ENCODE measurements at places on chromosomes 5 and 9. TPM values are rescaled to one million over a fixed set of nuclear protein-coding genes. Genes with fewer than 3 reads are reported as not detected.

DNA sequence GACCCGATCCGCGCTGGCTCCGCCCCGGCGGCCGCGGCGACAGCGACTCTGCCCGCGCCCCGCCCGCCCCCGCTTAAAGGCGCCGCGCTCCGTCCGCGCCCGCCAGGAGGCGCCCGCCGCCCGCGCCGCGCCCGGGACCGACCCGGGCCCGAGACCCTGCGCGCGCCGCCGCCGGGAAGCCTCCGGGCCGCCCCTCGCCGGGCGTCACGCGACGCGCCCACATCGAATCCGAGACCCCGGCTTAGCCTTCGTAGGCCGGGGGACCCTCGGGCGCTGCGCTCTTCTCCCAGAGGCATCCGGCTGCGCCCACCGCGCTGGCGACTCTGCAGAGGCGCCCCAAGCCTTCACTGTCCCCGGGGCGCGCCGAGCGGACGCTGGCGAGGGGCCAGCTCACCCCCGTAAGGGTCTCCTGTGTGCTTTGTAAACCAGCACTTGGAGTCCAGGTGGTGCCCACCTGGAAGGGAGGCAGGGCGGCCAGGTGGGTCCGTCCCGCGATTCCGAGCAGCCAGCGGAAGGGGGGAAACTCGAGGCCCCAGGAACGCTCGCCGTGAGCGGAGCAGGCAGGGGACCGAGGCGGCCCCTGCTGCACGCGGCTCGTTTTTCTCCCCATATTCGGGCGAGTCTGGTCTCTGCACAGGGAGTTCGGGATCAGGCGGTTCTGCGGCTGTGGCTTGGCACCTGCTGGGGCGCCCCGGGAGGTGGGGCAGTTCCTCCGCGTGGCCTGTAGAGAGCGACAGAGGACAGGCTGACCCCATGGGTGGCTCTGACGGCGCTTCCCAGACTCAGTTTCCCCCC is 423 bp upstream of the ABCA2 start:
- peak; percentile 84 for DNase-seq

The AK3 gene
- 14.2 TPM for total RNA-seq

The PCSK5 gene
- 9.4 TPM for total RNA-seq

DNA sequence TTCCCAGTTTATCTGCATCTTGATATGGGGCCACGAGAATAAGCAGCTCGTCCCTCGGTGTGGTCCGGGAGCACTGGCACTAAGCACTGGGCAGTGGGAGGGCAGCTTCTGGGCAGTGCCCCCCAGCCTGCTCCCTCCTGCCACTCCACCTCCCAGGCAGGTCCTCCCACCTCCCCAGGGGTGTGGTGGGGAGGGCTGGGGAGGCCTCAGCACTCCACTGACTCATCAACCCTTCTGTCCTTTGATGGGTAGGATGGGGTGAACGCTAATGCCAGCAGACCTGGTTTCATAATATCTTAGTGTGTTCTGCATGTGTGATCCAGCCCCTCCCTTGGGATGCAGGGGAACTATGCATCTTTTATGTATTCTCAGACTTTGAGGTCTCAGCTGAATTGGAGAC is 62.2 kb upstream of the GNE start:
- no peak for DNase-seq

- DNase-seq, result no peak
Measured at GRCh38 chr5:174444479-174445188, 279.7 kb upstream of the MSX2 start.

DNA sequence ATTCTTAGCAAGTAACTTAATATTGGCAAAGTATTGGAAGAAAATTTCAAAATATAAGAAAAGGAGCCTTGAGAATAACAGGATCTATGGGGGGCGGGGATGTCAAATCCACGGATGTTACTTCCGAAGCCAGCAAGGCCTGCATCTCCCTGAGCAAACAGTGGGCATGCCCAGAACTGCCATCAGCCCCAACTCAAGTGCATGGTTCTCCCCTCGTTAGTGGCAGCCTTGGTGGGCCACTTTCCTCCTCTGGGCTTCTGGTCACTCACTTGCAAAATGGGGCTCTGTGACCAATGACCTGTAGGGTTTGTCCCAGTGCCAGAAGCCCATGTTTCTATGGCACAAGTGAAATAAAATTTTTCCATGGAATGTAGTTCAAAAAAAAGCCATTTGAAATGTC is 27.2 kb upstream of the MED10 start:
- DNase-seq, result no peak

The NPR3 gene
- 0.50 TPM for total RNA-seq

DNA sequence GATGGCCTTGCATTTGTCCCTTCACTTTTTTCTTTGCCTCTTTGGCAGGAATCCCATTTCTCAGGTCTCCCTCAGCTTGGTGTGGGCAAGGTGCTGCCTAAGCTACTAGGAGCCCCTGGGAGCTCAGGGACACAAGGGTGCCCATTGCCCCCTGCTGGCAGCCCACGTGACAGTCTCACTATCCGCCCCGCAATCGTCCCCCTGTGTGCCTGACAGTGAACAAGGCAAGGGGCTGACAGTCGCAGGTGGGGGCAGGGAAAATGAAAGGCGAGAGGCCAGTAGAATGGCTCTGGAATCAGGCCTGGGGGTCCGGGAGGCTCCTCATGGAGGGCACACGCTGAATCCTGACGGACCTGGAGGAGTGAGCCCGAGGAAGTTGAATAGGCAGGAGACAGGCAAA is 2.0 kb upstream of the PCDH12 start:
- DNase-seq, result no peak

The GABRA6 gene
- total RNA-seq, result not detected

- no peak for DNase-seq
Measured at GRCh38 chr5:151259931-151260330, 6.9 kb downstream of the GM2A start.

DNA sequence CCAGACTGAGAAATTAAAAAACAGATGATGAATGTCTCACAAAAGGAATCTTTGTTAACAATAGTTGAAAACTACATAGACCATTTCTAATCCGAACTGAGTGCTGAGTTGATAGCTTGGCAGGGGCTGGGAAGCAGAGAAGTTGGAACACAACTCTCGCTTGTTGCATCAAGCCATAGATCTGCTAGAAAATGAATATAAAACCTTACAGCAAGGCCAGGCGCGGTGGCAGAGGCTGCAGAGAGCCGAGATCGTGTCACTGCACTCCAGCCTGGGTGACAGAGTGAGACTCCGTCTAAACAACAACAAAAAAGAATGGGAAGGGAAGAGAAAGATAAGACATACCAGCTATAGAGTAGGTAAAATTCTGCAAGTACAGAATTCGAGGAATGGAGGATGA is 28.0 kb upstream of the SPZ1 start:
- no peak for DNase-seq

- no peak for DNase-seq
Measured at GRCh38 chr5:176530983-176531901, 6.0 kb downstream of the RNF44 start.

The PRRX2 gene
- not detected for total RNA-seq
